Central memory CD4-positive, alpha-beta T cell (primary cell): ENCODE measurements at places on chromosomes 4 and X.
A peak's percentile ranks its signal among the peaks of the same experiment; 100 is the strongest.

- no peak for DNase-seq
Observed at GRCh38 chrX:77548751-77549150, 101.6 kb downstream of the FGF16 start.

DNA sequence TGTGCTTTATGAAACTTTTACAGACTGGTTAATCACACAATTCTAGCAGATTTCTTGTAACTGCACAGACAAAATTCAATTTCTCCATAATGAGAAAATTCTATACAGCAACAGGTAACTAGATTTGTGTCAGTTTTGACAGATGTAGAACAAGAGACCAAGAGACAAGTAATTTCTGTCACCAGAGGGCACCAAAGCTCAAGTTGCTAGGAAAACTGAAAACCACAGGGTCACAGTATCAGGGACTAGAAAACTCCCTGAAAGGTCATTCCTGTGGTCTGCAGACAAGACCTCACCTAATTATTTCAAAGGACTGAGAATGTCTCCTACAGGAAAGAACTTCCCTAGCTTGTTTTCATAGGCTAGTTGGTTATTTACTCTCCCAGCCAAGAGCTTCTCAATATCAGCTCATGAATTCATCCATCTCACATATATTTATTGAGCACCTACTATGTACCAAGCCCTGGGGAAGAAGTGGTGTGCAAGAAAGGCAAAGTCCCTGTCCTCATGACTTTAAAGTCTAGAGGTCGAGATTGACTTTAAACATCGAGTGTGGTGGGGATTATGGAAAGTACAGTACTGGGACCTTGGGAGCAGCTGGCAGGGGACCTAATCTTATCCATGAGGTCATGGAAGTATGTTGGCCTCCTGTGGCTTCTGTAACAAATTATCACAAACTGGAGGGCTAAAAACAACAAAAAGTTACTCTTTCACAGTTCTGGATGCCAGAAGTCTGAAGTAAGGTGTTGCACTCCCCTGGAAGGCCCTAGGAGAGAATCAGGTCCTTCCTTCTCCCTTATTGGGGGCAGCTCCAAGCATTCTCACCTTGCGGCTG, 47.8 kb upstream of the SETD7 start:
- DNase-seq, result peak; percentile 22

DNA sequence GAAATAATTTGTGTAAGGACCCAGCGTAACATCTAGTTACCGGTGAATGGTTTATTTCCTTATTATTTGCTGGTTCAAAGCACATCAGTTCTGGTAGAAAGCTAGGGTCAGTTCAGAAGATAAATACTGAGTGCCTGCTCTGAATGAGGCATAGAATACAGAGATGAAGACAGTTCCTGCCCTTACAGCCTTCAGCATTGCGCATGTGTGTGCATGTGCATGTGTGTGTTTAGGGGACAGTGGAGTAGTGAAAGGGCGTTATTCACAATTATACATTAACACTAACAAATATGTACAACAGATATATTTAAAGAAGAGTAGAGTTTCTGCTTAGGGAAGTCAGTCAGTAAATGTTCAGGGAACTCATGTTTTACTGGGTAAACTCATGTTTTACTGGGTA, 29.1 kb downstream of the CEP135 start:
- DNase-seq, result no peak

DNA sequence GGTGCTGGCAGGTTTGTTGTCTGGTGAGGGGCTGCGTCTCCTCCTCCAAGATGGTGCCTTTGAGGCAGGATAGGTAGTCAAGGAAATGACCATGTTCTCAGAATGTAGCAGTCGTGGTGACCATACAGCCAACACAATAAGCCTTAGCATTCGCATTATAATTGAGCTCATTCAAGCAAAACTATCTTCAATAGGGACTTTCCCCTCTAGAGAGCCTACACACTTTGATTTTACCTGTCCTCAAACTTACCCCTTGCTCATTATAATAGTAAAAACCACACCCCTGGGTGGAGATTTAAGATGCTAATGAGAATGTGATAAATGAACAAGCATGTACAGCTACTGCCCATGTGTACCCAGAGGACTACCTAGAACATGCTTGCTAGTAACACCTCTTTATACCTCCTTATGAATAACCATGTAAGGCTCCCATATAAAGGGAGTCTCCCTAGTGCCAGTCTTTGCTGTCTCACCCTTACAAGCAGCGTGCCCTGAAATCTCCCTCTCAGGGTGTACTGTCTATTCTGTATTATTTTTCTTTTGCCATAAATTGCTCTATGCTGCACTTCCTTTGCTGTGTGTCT, 48.2 kb downstream of the FGFBP1 start:
- no peak for DNase-seq

DNA sequence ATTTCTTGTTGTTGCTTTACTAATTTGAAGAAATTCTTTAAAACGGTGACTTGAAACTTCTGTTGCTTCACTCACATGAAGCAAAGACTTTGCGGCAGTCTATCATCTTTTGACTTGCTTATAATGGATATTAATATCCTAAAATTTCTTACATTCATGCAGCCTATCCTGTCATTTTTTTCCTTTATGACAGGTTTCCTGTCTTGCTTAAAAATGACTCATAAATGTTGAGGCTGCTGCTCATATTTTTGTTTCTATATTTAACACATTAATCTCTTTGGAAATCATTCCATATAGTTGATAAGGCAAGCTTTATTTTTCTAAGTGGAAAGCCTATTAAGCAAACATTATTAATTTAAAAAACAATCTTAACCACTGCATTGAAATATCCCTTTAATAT, 176.6 kb upstream of the GALNTL6 start:
- DNase-seq, result no peak

DNA sequence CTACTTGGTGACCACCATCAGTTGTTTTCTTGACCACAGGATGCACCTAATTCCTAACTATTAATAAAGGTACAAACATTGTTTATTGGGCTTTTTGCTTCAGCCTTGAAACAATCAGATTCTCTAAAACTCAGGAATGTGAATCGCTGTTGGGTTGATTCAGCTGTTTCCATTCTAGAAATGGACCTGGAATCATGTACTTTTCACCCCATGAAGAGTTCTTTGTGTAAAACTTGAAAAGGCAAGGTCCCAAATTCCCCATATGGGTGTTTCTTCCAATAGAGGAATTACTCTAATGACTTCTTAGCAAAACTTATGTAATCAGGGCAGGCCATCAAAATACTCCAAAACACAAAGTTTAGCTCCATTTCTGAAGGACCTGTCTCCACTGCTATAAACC, 7.4 kb downstream of the AFAP1 start:
- DNase-seq, result no peak

DNA sequence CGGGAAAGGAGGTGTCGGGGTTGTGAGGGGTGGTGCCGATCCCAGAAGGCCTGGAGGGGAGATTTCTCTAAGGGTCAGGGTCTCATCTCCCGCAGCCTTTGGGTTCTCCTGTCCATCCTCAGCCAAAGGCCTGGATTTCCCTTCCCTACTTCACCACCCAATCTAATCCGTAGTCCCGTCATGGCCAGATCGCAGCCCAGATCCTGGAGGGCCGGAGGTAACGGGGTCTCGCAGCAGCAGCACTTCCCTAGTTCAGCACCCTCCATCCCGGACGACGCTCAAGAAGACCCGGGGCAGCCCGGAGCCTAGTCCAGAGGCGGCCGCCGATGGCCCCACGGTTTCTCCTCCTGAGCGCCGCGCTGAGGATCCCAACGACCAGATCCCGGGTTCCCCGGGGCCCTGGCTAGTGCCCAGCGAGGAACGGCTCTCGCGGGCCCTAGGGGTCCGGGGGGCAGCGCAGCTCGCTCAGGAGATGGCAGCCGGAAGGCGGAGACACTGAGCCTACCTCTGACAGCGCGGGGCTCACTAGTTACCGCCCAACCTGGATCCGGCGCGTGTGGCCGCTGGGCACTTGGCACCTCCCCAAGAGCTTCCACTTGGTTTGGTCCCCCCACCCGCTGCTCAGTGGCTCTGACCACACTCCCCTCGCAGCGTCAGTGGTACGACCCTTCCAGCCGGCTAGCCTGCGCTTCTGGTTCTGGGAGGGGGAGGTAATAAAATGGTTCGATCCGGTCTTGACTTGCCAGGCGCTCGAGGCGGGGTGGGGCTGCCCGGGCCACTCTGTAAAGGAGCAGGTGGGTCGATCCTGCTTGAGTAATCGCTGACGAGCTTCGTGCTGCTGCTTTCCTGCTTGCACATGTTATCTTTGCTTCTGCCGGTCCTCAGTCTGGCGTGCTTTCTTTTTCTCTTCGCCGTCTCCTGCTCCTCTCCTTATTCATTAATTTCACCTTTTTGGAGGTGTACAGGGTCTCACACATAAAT, 3.6 kb downstream of the MAGIX start:
- peak; percentile 78 for DNase-seq

DNA sequence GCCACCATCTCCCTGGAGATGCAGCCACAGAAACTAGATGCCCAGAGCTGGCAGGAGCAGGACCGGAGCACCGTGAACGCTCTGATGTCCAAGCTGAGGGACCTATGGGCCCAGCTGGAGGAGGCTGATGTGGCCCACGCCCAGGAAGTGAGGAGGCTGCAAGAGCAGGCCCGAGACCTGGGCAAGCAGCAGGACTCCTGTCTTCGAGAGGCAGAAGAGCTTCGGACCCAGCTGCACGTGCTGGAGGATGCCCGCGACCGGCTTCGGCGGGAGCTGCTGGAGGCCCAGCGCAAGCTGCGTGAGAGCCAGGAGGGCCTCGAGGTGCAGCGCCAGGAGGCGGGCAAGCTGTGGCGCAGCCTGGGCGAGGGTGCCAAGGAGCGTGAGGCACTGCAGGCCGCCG, 14.2 kb downstream of the SMIM10L2A start:
- no peak for DNase-seq

GRCh38 chr4:25818371-25818871, 44.4 kb downstream of the SEL1L3 start:
- DNase-seq, result no peak

DNA sequence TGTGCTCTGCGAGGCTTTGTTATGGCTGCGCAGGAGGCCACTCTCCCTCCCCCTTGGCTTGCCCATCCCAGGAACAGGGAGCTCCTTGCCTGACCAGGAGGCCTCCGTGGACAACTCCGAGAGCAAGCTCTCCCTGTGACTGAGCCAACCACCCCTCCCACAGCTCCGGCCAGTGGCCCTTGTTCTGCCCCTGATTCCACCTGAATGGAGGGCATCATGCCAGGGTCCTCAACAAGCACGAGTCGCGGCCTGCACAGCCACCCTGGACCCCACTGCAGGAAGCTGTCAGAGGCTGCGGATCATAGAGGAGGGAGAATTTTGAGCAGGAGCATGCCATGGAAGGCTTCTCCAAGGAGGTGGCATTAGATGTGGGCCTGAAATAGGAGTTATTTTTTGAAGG, 44.8 kb upstream of the GRPEL1 start:
- DNase-seq, result no peak

DNA sequence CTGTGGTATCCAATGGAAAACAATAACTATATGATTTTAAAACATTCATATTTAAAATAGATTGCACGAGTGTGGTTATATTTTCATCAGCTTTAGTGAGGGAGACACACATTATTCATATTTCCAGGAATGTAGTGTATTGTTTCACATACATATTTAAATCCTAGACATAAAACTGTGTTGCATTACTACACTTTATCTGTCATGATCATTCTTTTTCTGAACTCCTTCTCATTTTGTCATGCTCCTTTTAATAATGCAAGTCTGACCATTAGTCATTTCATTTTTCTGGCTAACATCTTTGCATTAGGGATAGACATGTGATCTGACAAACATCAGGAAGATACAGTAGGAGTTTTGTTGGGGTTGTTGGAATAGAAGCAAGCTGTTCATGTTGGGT, 1382.7 kb downstream of the PCDH7 start:
- no peak for DNase-seq

- no peak for DNase-seq
Observed at GRCh38 chr4:113009461-113009860, 40.0 kb upstream of the ANK2 start.

- no peak for DNase-seq
Observed at GRCh38 chr4:182400081-182400480, 156.9 kb downstream of the TENM3 start.

- no peak for DNase-seq
Observed at GRCh38 chr4:95018785-95019184, 261.0 kb downstream of the BMPR1B start.

- DNase-seq, result no peak
Observed at GRCh38 chrX:44071847-44072551, 98.8 kb upstream of the NDP start.

- no peak for DNase-seq
Observed at GRCh38 chr4:58113126-58113525, 1002.9 kb upstream of the IGFBP7 start.

- no peak for DNase-seq
Observed at GRCh38 chr4:24224446-24224845, 334.6 kb upstream of the PPARGC1A start.

- DNase-seq, result no peak
Observed at GRCh38 chr4:114028071-114028470, 48.6 kb upstream of the ARSJ start.

GRCh38 chr4:73735231-73735630, 5.1 kb upstream of the CXCL8 start:
- DNase-seq, result no peak

DNA sequence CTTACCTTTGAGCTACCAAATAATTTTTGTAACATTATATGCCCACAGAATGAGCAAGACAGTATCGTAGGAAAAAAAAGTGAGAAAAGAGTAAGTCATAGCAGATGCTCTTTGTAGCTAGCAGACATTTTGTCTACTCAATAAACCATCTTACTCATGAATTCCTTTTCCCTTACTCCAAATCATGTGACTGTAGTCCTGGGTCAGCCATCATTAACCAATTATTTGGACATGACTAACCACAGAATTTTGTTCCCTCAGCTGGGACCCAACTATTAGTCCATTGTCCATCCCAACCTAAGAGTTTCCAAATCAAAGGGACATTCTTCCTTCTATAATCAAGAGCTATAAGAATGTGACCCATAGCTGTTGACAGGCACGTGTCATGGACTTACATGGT, 11.4 kb downstream of the UBE2D3 start:
- no peak for DNase-seq

DNA sequence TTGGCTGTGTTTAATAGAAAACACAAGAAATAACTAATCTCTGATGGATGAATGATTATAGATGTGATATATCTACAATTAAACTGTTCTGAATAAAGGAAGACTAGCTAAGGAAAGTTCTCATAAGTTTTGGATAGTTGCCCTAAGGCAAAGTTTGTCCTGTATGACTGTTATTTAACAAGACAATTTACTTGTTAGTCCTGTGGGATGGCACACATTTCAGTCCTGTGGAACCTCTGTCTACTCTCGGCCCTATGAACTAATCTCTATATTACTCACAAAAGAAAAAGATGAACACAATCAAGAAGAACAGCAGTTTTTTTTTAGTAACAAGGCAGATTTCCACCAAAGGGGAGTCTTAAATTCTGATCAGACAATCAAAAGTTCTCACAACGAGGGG, 314.6 kb downstream of the CCSER1 start:
- no peak for DNase-seq

- no peak for DNase-seq
Observed at GRCh38 chr4:14701896-14702295, 300.4 kb upstream of the CPEB2 start.
